ENCODE measurements at places on chromosomes 6 and 20.
A peak's percentile ranks its signal among the peaks of the same experiment; 100 is the strongest.

GRCh38 chr20:24969186-24970029, 20.3 kb downstream of the CST7 start:
- no peaks in the 10 kb centered on the region for H3K4me1 ChIP-seq
- no peak overlapping the region for H3K4me3 ChIP-seq
- peaks cover 13% of the 10 kb centered on the region for H3K36me3 ChIP-seq
- no peak overlapping the region for H3K27ac ChIP-seq

DNA sequence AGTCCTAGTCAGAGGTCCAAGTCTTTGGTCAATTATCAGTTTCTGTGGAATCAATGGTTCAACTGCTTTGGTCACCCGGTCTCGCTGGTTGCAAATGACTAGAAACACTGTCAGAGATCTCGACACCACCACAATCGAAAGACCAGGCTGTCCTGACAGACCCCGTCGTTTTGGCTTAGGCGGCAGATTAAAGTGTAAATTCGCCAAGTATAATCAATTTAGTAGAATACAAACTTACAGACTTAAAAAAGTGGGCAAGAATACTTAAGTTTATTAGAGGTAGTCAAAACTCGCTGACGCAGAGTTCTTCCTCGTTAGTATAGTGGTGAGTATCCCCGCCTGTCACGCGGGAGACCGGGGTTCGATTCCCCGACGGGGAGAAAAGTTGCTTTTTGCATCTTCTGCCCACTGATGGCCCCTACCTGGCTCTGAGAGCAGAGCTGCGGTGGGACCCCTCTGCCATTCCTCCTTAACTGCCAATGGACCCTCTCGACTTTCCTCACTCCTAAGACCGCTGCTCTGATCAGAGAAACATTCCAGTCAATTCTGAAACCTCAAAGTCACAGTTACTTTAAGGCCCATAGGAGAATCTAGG, 30.6 kb upstream of the ZNF184 start:
- H3K27me3 ChIP-seq: peaks cover 2% of the 10 kb centered on the region
- H3K4me3 ChIP-seq: peak overlapping the region; percentile 74
- H3K27ac ChIP-seq: peak overlapping the region; percentile 64
- H3K4me1 ChIP-seq: peaks cover 32% of the 10 kb centered on the region
- DNase-seq: peak; percentile 88

- no peak for DNase-seq
- H3K27ac ChIP-seq: no peak overlapping the region
- H3K36me3 ChIP-seq: no peaks in the 10 kb centered on the region
- H3K4me1 ChIP-seq: no peaks in the 10 kb centered on the region
These were observed 34.0 kb upstream of the GABRR1 start for GRCh38 chr6:89251170-89251569.

- H3K36me3 ChIP-seq: no peaks in the 10 kb centered on the region
- no peaks in the 10 kb centered on the region for H3K4me1 ChIP-seq
- no peak overlapping the region for H3K27ac ChIP-seq
- no peak for DNase-seq
- H3K27me3 ChIP-seq: 0 out of 2 replicates have a peak, but pooled peaks cover 4% of the 10 kb centered on the region
These were observed 50.6 kb upstream of the IFNGR1 start for GRCh38 chr6:137269803-137270202.

DNA sequence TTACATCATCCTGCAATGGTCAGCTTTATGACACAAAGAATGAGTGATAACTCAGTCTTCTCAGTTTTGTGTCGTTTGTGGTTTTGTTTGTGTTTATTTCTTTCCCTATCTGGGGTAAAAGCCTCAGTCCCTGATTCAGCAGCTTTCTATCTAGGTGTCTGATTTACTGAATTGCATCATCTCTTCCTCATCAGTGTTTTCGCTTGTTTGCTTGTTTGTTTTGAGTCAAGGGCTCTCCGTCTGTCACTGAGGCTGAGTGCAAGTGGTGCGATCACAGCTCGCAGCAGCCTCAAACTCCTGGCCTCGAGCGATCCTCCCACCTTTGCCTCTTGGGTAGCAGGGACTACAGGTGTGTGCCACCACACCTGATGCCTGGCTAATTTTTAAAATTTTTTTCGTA, 548.9 kb downstream of the PRKN start:
- DNase-seq: no peak
- H3K4me3 ChIP-seq: no peak overlapping the region
- H3K36me3 ChIP-seq: no peaks in the 10 kb centered on the region
- no peaks in the 10 kb centered on the region for H3K27me3 ChIP-seq
- no peak overlapping the region for H3K27ac ChIP-seq

DNA sequence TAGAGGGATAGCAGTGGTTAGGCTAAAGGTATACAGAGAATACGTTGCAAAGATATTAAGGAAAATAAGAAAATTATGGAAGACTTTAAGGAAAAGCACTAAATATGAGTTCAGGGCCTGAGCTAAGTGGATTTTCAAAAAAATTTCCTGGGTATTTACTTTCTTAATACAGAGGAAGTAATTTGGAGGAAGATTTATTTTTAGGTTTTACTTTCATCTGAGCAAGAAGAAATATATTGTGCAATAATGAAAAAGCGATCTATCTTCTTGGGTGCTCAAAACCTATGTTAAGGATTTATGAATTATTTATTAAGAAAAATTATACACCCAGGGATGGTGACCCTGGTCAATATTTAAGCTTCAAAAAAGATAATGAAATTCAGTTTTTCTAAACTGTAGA, 224.7 kb downstream of the PLCB1 start:
- H3K27me3 ChIP-seq: no peaks in the 10 kb centered on the region
- DNase-seq: no peak
- H3K27ac ChIP-seq: no peak overlapping the region
- no peaks in the 10 kb centered on the region for H3K4me1 ChIP-seq
- H3K4me3 ChIP-seq: no peak overlapping the region

GRCh38 chr20:33672426-33673113, 1.7 kb downstream of the NECAB3 start:
- DNase-seq: no peak
- H3K4me1 ChIP-seq: peaks cover 24% of the 10 kb centered on the region
- H3K36me3 ChIP-seq: peaks cover 6% of the 10 kb centered on the region
- peak overlapping the region; percentile 74 for H3K4me3 ChIP-seq
- H3K27ac ChIP-seq: peak overlapping the region; percentile 91

DNA sequence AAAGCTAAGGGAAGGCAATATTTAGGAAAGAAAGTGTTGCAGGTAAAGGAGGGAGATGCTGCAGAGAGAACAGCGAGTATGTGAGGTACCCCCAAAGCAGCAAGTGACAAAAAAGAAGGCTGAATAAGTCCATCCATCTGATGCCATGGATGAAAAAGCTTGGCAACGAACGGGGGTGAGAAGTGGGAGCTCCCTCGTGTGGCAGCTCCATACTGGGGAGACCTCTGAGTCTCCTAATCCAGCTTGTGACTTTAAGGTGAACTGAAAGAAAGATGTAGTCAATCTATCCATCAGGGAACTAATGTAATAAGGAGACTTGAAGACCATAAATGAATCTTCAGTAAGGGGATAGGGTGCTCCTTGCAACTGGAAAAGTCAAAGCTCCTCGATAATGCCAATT, 156.6 kb downstream of the OTOR start:
- H3K27me3 ChIP-seq: no peaks in the 10 kb centered on the region
- H3K27ac ChIP-seq: no peak overlapping the region
- no peaks in the 10 kb centered on the region for H3K4me1 ChIP-seq
- no peaks in the 10 kb centered on the region for H3K36me3 ChIP-seq

GRCh38 chr6:16437095-16437494, 198.7 kb downstream of the GMPR start:
- H3K27ac ChIP-seq: no peak overlapping the region
- H3K36me3 ChIP-seq: no peaks in the 10 kb centered on the region
- no peak for DNase-seq
- peaks cover 3% of the 10 kb centered on the region for H3K4me1 ChIP-seq
- no peak overlapping the region for H3K4me3 ChIP-seq

DNA sequence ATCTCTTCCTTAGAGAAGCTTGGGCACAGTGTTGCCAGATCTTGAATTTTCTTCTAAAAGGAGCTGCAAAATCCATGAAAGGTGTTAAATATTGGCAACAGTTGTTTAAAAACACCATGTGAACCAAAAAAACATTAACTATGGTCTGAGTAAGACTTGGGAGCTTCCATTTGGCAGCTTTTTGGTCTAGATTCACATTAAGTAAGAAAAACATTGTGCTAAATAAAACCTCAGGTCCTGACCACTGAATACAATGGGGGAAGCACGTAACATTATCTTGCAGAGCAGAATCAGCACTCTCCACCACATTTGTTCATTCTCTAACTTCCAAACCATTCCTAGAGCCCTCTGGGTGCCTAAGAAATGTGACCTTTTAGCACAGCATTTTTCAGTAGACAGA, 437.6 kb upstream of the PLCB4 start:
- no peak overlapping the region for H3K27ac ChIP-seq
- H3K27me3 ChIP-seq: no peaks in the 10 kb centered on the region

GRCh38 chr6:135250751-135251497, 69.8 kb downstream of the MYB start:
- no peaks in the 10 kb centered on the region for H3K27me3 ChIP-seq
- no peak overlapping the region for H3K27ac ChIP-seq
- H3K4me3 ChIP-seq: no peak overlapping the region
- H3K4me1 ChIP-seq: no peaks in the 10 kb centered on the region
- H3K36me3 ChIP-seq: no peaks in the 10 kb centered on the region
